CD4-positive, alpha-beta T cell (primary cell): ENCODE measurements at places on chromosomes 5 and 9.

DNA sequence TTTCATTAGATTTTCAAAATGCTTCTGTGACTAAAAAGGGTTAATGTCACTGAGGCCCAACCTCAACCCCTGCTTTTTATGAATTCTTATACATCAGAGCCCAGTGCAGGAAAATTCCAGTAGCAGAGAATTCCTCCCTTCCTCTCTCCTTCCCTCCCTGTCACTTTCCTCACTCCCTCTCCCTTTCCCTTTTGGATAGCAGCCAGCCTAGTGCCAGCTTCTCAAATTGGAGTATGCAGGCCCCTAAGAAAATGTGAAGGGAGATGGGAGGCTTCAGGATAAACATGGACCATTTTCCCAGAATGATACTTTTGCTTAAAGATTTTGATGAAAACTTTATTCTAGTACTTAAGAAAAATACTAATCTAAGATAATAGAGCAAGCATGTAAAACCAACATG lies 507.4 kb downstream of the KDM4C start:
- DNase-seq: no peak

DNA sequence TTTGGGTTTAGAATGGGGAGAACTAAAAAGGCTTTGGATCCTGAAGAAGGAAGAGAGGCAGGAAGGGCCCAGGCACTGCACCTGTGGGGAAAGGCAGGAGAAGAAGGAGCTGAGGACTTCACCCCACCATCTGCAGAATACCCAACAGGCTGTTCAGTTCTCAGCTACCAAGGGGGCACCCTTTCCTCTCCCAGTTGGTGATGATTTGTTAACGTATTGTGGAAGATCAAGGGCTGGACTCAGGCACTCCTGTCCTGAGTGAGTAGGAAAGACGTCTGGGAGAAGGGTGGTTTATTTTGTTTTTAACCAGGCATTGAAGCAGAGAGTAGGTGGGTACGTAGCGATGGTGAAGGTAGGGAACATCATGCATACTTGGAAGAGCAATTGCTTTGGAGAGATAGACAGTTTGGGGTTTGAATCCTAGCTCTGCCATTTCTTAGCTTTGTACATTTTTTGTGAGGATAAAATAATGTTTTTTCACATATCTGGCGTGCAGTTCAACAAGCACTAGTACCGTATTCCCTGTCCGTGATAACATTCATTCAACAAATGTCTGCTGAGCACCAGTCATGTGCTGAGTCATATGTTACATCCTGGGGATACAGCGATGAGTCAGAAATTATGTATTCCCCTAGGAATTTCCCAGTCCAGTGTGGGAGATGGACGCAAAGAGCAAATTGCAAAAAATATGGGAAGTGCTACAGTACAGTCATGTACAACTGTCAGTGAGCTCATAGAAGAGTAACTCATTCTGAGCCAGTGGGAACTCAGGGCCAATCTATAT lies 2.1 kb downstream of the MSANTD3 start:
- DNase-seq: no peak

DNA sequence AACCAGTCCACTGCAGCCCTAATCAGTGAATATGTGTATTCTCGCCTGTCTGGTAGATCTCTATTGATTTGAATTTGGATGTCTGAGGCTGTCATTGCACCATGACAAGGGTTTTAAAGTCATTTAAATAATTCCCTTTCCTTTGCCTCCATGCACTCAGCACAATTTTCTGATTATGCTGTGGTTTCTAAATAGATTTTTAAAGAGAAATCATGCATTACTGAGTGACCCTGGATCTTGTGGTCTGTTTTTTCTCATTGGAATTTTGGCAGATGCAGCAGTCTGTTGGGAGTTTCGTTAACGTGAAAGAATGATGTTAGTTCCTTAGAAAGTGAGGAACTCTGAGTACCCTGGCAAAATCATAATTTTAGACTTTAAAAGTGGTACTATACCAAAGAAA lies 396.0 kb downstream of the LRRC70 start:
- no peak for DNase-seq

DNA sequence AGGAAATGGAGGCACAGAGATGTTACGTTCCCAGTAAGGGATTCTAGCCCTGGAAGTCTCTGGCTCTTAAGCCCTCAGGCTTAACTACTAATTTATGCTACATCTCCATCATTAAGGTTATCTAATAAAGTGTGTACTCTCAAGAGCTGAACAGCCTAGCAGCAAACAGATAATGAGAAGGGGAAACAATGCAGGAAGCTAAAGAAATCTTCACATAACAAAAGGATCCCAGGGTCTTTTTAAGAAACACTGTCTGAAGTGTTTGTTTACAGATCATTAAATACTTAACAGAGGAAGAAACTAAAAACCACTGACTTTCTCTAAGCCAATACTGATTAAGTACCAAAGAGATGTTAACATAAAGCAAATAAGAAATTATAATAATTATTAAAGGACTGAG lies 129.0 kb downstream of the PAPPA start:
- DNase-seq: no peak

GRCh38 chr9:110143950-110144545 lies 63.9 kb downstream of the C9orf152 start:
- DNase-seq: peak; percentile 53

DNA sequence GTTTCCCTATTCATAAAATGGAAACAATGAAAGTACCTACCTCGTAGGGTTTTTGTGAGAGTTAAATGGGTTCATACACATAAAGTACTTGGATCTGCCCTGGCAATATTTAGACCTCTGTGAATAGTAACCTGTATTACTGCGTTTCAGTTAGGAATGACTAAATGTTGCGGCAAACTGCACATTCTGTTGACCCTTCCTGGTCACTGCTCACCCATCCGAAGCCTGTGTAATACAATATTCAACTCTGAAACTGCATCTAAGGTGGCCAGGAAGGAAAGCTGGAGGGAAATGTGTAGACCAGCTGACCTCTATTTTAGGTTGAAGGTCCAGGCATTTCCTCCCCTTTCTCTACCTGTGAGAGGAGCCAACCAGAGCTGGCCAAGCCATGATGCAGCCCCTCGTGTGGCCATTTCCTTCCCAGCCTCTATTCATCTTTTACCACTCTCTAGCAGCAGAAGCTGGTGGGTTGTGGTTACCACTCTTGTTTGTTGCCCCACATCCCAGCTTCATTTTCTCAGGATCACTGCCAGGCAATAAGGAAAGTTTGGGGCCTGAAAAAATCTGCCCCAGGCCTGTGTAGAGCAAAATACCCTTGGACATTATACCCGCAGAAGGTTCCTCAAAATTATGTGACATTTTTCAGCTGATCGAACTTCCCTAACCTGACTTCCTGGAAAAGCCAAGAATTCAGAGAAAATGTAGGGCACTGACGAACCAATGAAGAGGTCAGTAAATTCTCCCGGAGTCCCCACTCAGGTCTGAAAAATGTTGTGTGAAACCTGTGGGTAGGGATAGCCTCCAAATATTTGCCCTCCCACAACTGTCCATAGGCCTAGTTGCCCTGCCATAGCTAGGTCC lies 20.5 kb upstream of the PDCD1LG2 start:
- no peak for DNase-seq

GRCh38 chr5:155941340-155941739 lies 385.6 kb upstream of the SGCD start:
- no peak for DNase-seq

DNA sequence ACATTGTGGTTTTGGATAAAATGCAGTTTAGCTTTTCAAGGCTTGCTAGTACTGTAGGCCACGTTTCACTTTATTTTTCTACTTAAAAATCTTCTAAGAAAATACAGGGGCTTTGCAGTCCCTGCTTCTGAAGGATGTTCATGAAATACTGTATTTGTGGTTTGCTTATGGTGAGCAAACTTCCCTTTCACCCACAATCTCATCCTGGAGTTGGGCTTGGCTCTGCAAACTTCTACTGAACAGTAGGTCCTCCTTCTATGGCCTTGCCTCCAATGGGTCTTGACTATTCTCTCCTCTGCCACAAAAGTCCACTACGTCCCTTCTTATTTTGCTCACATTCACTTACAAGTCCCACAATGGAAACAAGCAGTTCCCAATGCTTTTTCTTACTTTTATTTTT lies 502.7 kb upstream of the KLF4 start:
- no peak for DNase-seq

DNA sequence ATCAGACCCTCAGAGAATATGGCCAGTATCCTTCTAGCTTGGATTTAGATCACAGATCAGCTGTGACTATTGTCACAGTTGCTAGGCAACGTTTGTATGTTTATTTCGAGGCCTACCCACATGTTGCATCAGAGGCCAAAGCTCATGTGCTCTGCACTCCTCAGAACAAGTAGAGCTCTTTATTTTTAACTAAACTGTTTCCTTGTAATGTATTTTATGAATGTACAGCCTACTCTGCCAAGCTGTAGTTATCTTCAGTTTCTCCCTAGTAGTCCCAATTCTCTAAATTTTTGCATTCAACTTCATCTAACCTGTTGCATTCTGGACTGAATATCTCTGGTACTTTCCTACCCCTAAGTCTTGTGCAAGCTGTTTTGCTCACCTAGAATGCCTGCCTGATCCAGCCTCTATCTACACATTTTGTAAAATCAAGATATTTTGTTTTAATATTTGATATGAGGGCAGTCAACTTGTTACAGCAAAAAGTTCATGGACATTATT lies 52.8 kb downstream of the CAST start:
- DNase-seq: no peak

- no peak for DNase-seq
Measured at GRCh38 chr9:81344366-81344765, 345.0 kb downstream of the TLE1 start.

GRCh38 chr5:145752534-145752933 lies 82.6 kb downstream of the PRELID2 start:
- DNase-seq: no peak

GRCh38 chr5:79697222-79698170 lies 7.9 kb downstream of the CMYA5 start:
- DNase-seq: no peak

DNA sequence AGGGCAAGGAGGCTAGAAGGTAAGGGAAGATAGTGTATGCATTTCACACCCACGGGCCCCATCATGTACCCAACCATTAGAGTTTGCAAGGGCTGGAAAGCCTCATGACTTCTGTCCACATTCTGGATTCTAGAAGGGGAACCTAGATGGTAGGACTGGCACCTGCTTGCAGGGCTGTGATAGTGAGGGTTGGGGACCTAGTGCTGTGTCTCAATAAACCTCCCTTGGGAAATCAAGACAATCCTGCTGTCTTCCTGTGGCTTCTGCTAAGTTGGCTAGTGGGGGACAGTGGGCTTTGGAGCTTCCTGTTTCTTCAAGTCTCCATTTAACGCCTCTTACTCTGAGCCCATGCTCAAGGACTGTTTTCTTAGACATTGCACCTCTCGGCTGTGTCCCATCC lies 43.6 kb upstream of the SYNPO start:
- DNase-seq: no peak

DNA sequence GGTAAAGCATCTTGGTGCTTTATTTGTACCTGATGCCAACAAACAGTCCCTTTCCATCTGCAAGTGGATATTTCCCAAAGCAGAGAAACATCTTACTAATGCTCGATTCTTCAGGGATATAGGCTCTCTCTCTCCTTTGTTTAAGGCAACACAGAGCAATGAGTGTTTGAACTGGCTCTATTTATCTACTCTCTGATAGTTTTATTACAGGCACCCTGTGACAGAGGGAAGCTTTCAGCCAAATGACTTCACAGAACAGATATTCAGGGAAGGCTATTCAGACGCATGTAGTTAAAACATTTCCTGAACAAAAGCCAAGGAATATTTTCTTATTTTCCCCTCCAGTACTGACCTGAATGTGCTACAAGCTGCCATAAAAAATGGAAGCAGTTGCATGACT lies 141.8 kb downstream of the YIPF5 start:
- no peak for DNase-seq

DNA sequence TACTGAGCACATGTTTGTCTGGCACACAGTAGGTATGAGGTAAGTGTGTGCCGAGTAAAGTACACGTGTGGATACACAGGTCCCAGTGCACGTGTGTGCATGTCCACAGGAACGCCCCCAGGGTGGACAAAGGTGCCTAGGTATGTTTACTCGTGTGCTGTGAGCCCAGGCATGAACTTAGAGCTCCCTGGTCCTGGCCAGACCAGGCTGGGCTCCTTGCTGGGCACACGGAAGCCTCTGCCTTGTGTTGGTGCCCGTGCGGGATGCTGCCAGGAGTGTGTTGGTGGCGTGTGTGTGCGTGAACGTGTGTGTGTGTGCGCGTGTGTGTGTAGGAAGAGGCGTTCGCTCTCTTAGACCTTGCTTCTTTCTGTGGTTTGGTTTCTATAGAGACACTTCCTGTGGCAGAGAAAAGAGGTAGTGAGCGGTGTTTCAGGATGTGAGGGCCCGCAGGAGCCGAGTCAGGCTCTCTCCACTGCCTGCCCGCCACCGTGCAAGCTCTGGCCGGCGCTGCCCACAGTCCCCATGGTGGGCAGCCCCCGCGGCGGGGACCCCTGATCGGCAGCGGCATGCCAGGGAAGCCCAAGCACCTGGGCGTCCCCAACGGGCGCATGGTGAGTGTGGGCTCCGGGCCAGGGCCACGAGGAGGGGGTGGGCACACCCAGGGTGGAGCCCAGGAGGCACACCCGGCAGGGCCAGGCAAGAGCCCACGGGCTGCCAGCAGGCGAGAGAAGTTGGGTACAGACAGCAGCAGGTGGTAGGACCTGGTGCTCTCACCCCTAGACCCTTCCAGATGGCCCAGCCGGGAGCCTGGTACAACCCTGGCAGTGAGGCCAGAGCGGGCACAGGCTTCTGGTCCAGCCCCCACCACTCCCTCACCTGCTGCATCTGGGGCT lies at the start of gene RGS14:
Gene RGS14, plus strand, starts transcription at position 466 of the 893 bp plus-strand sequence. Its CDS starts 101 bp downstream, at position 567.
- DNase-seq: peak; percentile 61

DNA sequence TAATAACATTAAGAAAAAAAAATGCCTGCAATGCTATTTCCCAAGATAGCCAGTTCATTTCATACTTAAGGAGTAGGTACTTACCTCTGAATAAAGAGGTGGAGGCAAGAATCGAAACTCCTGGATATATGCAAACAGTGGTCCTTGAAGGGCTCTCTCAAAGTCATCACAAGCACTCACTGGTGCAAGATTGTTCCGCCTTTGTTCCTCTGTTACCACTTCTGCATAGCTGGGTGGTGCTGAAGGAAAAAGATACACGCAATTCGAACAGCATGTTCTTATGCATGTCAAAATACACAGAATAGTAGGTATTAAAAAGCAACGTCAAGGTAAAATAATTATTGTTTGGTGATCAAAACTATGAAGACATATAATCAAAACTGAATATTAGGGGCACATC lies 9.5 kb downstream of the ARRDC3 start:
- DNase-seq: no peak

- peak; percentile 69 for DNase-seq
Measured at GRCh38 chr9:79572608-79573411, 1.0 kb downstream of the TLE4 start.
